ENCODE measurements at places on chromosomes 5 and 9.

DNA sequence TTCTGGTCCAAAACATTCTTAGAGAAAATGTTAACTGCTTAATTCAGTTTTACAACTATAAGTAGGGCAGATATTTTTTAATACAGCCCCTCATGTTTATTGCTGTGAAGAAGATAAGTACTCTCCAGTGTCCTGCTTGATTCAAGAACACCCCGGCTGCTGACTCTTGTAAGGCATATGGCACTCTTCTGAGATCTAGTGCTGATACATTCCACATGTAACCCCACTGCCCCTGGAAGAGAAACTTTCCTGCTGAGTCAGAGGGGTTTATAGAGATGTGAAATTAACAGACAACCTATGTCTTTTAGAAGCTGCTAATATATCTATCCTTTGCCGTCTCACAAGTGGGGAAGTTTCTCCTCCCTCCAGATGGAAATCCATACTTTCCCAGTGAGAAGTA is 1.0 kb upstream of the MINAR2 start:
- DNase-seq: no peak

- no peak for DNase-seq
Observed at GRCh38 chr9:77771171-77771570, 123.0 kb upstream of the GNA14 start.

DNA sequence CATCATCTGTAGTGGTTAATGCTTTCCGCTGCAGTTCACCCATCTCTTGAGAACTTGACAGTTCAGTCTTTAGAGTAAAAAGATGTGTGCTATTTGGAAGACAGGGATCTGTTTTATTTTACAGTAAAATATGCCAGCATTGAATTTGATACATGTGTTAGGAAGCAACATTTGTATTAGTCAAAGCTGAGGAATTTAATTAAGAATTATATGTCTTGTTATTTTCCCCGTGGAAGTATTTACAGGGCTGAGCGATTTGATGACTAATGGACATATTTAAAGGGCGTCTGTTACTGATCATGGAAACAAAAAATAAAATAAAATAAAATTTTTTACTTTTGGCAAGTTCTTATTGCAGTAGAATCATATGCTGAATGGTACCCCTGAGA is 101.3 kb downstream of the PAM start:
- no peak for DNase-seq

GRCh38 chr9:95516221-95516733 is 494 bp downstream of the PTCH1 start:
- no peak for DNase-seq

DNA sequence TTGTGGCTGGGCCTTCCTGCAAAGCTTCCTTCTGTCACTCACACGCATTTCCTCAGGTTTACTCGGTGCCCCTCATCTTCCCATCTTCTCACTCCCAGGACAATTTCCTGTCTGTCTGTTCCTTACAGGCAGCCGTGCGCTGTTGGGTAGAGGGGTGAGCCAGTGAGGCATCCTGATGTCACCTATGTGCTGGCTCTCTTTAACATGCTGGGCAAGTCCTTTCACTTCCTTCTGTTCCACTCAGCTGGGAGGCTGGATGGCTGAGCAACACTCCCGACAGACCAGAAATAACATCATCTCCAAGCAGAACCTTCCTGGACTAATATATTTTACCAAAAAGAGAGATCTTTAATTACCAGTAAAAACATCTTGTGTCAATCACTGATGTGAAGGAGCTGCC is 103.0 kb downstream of the HSD17B3 start:
- DNase-seq: no peak
